Stimulated activated CD4-positive, alpha-beta T cell treated with anti-CD3 and anti-CD28 coated beads, TNF-alpha, amount 100 ng/mL, for 24 hours (primary cell): ENCODE measurements at places on chromosomes 16 and 17.
A peak's percentile ranks its signal among the peaks of the same experiment; 100 is the strongest.

GRCh38 chr16:68972720-68973119 lies 129.4 kb downstream of the TANGO6 start:
- DNase-seq: no peak

DNA sequence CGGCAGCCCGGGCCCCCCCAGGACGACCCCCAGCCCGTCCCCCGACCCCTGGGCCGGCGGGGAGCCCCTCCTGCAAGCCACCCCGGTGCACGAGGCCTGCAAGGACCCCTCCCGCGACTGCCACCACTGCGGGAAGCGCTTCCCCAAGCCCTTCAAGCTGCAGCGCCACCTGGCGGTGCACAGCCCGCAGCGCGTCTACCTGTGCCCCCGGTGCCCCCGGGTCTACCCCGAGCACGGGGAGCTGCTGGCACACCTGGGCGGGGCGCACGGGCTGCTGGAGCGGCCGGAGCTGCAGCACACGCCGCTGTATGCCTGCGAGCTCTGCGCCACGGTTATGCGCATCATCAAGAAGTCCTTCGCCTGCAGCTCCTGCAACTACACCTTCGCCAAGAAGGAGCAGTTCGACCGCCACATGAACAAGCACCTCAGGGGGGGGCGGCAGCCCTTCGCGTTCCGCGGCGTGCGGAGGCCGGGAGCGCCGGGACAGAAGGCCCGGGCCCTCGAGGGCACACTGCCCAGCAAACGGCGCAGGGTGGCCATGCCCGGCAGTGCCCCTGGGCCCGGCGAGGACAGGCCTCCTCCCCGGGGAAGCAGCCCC lies 15.6 kb upstream of the ZFPM1 start:
- peak; percentile 62 for DNase-seq

DNA sequence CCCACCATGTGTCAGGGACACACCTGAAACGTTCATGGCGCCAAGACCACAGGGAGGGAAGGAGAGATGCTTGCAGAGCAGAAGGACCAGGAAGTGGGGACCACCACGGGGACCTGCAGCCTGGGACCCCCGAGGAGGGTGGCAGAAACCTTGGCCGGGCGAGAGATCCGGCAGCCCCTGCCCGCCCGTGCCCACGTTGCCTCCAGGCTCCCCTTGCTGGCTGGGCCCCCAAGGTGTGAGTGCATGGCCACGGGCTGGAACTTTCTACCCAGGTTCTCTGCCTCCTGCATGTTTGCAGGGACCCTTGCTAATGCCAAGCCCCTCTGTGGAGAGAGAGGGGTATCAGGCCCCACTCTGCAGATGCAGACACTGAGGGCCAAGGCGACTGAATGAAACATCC lies 50.4 kb downstream of the USP22 start:
- no peak for DNase-seq

DNA sequence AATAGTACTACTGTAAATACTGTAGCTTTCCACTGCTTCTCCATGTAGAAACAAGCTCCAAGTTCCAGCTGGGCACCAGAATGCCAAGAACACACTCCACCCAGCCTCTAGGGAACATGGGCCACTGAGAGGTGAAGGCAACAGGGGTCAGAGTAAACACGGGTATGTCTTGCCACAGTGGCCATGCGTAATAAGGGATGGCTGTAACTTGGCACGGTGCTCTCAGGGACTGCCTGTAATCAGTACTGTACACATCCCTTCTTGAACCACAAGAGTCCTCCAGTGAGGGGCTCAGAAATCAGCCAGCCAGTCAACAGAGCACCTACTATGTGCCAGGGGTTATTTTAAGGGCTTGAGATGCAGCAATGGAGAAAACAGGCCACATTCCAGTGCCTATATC lies 10.8 kb downstream of the LRRC59 start:
- DNase-seq: no peak

GRCh38 chr16:17302214-17302613 lies 168.5 kb downstream of the XYLT1 start:
- DNase-seq: no peak

- no peak for DNase-seq
These were observed 45.2 kb upstream of the LGALS9 start for GRCh38 chr17:27585792-27586191.

- DNase-seq: no peak
These were observed 91.7 kb downstream of the PCTP start for GRCh38 chr17:55842405-55843158.

GRCh38 chr16:17850581-17851250 lies 380.0 kb upstream of the XYLT1 start:
- DNase-seq: no peak

DNA sequence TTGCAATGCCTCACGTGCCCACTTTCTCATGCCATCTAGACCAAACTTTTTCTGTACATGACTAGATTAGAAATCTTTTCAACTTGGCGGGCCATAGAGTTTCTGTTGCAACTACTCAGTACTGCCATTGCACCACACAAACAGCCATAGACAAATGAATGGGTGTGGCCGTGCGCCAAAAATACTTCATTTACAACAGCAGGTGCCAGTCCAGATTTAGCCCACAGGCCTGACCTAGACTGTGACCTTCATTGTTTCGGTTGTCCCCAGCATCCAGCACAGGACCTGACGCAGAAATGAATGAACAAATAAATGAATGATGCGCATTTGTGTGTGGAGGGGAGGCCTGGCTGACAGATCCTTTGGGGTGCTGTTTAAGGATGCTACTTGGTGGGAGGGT lies 14.3 kb upstream of the PDK2 start:
- no peak for DNase-seq

DNA sequence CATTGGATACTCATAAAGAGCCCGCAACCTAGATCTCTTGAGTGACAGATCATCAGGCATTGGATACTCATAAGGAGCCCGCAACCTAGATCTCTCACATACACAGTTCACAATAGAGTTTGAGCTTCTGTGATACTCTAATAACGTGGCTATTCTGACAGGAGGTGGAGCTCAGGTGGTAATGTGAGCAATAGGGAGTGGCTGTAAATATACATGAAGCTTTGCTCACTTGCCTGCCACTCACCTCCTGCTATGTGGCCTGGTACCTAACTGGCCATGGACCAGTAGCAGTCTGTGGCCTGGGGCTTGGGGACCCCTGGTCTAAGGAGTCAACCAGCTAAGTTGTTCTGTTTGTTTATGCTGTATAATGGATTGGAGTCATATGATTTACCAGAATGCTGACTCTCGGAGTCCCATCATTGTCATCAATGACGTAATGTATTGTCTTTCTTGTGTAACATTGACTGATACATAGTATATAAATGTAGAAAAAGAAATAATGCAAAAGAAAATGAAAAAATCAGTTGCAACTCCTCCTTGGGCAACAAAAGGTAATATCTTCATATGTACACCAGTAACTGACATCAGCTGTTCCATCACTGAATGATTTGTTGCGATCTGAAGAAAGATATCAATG lies 17.5 kb downstream of the ABCA9 start:
- no peak for DNase-seq

- DNase-seq: no peak
These were observed 19.7 kb downstream of the ALKBH5 start for GRCh38 chr17:18203308-18203707.

DNA sequence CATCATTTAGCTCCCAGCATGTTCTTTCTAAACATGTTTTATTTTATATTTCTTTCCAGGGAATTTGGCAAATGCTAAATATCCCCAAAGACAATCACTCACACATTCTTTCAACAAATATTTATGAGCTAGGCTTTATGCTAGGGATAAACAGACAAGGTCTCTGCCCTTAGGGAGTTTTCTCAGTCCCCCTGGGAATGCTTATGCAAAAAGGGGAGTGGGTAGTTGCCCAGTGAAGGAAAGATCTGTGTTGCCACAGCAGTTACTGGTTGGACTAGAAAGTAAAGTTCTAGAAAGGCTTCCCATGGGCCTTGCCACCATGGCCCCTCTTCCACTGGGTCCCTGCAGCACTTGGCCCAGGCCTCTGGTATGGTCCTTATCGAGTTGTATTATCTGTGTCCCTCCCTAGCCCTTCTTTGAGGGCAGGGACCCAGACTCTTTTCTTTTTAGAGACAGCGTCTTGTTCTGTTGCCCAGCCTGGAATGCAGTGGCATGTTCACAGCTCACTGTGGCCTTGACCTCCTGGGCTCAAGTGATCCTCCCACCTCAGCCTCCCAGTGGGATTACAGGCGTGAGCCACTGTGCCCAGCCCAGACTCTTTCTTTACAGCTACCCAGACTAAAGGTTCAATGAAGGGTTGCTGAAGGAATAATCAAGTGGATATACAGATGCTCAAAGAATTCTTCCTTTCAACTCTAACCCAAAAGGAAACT lies 78.0 kb downstream of the YPEL2 start:
- no peak for DNase-seq

- DNase-seq: no peak
These were observed 31.7 kb downstream of the ADCY7 start for GRCh38 chr16:50298075-50298460.

DNA sequence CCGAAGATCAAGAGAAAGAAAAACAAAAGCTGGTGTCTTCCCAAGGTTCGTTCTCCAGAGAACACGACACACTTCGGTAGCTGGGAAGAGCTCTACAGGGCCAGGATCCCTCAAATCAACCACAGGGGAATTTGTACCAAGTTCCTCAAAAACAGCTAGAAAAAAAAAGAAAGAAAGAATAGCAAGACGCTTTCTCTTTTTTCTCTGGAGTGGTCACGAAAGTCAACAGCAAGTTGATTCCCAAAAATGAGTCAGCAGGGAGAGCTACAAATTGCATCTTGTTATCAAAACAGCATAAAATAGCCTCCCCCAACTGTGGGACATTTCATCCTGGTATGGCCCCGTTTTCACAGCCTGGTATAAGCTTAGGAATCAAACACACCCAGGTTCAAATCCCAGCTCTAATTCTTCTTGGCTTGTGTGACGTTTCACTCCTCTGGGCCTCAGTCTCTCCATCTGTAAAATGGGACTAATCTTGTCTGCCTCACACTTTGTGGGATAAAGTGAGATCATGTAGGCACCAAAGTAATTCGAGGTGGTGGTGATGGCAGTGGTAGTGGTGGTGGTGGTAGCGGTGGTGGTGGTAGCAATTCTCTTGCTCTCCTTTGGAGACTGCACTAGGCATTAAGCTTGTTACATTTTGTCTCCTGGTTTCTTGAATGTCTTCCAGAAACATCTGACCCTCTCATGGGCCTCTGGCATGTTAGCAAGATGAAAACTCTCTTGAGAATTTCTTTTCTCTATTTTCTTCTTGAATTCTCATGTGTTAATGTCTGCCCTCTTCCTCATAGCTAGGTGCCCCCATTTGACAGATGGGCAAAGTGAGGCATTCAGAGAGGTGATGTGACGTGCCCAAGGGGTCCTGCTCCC lies 988 bp upstream of the IL21R start:
- no peak for DNase-seq

GRCh38 chr17:49691677-49692191 lies 13.8 kb upstream of the SPOP start:
- no peak for DNase-seq

DNA sequence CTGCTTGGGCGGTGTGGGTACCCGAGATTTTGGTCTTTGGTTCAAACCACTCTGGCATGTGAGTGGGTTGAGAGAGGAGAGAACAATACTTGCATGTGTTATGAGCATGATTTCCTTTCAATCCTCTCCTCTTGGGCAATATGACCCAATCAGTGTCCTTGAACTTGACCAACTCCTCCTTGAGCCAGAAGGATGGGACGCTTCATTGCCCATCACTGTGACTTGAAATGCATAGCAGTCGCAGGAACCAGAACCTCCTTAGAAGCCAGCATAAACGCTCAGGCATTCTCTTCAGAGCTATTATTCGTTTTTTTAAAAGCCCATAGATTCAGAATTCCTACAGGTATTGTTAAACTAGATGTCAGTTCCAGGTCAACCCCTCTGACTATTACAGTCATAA lies 367.4 kb downstream of the HAPSTR1 start:
- DNase-seq: no peak

GRCh38 chr16:88007321-88007731 lies 56.1 kb downstream of the BANP start:
- no peak for DNase-seq

DNA sequence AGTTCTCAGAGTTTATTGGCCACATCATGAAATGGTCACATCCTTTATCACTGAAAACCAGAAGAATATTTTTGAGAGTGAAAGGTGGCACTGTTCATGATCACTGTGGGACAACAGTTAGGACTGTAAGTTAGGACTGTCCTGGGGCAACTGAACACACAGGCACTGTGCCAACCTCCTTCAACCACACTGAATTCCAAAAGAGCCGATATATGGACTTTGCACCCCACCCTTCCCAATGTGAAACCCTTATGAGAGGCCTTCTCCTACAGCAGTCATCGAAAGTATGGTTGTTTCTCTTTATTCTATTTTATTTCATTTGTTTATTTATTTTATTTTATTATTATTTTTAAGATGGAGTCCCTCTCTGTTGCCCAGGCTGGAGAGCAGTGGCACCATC lies 353.5 kb downstream of the TOX3 start:
- no peak for DNase-seq

- no peak for DNase-seq
These were observed 2.9 kb downstream of the GSDMB start for GRCh38 chr17:39915559-39915958.

- no peak for DNase-seq
These were observed 63.9 kb downstream of the TNRC6C start for GRCh38 chr17:78022425-78022824.

- no peak for DNase-seq
These were observed 622 bp upstream of the CCL16 start for GRCh38 chr17:35981908-35982330.

GRCh38 chr17:8494506-8495111 lies 58.9 kb downstream of the NDEL1 start:
- no peak for DNase-seq

DNA sequence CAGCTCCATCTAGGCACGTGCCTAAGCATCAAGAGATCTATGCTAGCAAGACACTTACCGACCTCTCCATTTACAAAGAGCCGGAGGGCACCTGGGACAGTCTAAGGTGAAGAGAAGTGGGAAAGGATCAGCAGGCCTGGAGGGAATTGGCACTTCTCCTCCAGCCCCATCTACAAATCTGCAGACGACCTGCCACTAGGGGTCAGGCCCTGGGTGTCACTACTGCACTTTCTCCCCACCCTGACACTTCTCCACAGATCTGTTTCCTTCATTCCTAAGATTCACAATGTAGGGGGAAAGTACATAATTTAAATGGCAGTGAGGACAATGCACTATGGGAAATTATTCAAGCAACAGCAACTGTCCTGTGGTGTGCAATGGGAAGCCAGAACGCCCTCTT lies 8.1 kb downstream of the MKS1 start:
- DNase-seq: no peak

- no peak for DNase-seq
These were observed 25.7 kb downstream of the AKAP1 start for GRCh38 chr17:57110579-57111325.

- no peak for DNase-seq
These were observed 33.8 kb downstream of the MPRIP start for GRCh38 chr17:17076066-17076465.

DNA sequence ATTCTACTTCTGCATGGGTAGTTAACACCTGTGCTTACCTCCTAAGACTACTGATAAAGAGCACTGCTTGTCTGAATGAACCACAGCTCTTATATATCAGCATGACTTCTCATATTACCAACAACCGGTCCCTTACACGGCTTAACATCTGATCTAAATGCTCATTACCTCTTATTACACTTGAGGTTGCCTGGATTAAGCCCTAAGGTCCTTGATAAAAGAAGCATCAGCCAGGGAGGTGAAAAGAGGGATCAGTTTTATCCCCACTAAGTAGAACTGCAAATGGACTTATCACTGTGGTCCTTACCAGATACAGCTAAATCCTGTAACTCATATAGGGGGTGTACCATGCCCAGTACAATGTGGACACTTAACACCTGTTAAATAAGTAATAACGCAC lies 8.2 kb upstream of the RSKR start:
- no peak for DNase-seq
